Peyer's patch (tissue), 4 donors: ENCODE measurements at places on chromosomes 11 and 22. TPM values are rescaled to one million over a fixed set of nuclear protein-coding genes. Genes with fewer than 3 reads are reported as not detected.

- no peak for DNase-seq
These were observed 42.3 kb upstream of the DDI1 start for GRCh38 chr11:103994094-103994493.

- no peak for DNase-seq
These were observed 18.2 kb downstream of the C11orf91 start for GRCh38 chr11:33682446-33682845.

- DNase-seq = peak; percentile 58
These were observed 24.1 kb downstream of the GRAMD1B start for GRCh38 chr11:123454060-123454651.

DNA sequence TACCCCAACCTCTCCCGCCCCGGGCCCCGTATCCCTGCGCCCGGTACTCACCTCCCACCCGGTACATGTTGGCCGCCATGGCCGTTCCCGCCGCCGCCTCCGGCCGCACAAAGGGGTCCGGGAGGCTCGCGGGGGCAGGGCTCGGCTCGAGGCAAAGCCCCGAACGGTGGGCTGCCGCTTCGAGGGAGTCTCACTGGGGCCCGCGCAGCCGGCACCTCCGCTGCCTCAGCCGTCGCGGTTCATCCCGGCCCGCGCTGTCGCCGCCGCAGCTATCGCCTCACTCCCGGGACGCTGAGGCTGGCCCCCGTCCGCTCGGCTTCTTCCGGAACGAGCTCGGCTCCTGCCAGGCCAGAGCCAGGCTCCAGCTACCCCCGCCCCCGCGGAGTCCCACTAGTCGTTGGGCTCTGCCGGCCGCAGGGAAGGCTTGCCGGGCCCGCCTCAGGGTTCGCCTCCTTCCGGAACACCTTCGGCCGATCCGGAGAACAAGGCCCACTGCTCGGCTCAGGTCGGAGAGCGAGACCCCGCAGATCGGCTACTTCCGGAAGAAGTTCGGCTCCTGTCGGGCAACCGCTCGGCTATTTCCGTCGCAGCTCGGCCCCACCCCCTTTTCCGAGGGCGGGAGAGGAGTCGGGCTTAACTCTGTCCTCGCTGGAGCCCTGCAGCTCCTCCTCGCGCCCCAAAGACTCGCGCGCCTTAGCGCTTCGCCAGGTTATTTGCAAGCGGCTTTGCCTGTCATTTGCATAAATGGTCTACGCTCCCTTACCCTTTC lies at the start of gene MTA2:
MTA2 (minus strand) TSS at position 494 of the 769 bp plus-strand sequence; CDS start at position 79, 415 bp downstream.
- DNase-seq = peak; percentile 99

- no peak for DNase-seq
These were observed 61.5 kb downstream of the SYN3 start for GRCh38 chr22:32996702-32997101.

- no peak for DNase-seq
These were observed 140.7 kb downstream of the NXPE2 start for GRCh38 chr11:114819028-114819427.

DNA sequence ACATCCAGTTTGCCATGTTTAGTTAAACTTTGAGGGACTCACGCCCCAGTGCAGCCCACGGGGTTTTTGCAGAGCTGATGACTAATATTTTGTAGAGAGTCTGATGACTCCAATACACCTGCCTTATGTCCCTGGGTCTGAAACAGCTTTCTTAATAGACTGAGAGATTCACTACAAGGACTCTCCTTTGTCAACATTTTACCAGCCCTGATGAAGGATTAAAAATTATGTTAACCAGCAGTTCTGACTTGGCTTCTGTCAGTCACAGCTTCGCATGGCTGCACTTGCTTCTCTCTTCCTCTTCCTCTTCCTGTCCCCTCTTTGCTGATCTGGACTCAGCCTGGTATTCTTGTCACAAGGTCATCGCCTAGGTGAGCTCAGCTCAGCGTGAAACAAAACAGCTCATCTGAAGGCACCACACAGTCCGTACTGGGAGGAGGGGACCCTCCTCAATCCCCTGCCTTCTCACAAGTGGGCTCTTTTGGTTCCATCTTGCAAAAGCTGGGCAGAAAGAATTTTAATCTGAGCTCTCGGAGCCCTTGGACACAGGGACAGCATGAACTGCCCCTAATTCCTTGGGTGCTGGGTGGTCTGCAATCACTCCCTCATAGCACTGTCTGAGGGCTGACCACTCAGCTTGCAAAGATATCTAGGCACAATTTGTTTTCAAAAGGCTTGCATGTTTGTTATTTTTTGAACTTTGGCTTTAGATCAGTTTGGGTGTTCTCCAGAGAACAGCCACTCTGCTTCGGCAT lies 38.1 kb upstream of the POU2AF1 start:
- DNase-seq = no peak

- DNase-seq = no peak
These were observed 48.0 kb downstream of the KDM2A start for GRCh38 chr11:67167091-67167490.

Gene USP35
- 13.0 TPM for total RNA-seq

Gene GLYAT
- total RNA-seq = not detected

Gene PIWIL4
- 5.0 TPM for total RNA-seq

Gene TMPRSS13
- total RNA-seq = not detected

Gene KCNE3
- 62.7 TPM for total RNA-seq

DNA sequence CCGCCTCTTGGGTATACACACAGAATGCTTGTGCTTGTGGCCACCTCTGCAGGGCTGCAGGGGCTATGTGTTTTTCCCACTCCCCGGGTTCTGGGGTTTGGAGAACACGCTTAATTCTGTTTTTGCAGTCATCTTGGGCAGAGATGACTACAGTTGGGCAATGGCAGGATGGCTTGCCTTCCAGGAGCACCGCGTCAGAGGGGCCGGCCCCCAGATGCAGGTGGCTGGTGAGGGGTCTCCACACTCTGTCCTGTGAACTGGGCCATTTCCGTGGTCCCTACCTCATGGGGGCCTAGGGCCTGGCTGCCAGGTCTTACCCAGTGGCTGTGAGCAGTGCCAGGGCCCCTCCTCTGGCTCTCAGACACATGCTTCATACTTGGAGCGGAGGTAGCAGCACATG lies 68.3 kb downstream of the CTTN start:
- DNase-seq = no peak

Gene CSRP3
- total RNA-seq = not detected

- DNase-seq = peak; percentile 44
These were observed 6.1 kb downstream of the MUC5B start for GRCh38 chr11:1228921-1229451.

Gene TCIRG1
- total RNA-seq = 586 TPM

DNA sequence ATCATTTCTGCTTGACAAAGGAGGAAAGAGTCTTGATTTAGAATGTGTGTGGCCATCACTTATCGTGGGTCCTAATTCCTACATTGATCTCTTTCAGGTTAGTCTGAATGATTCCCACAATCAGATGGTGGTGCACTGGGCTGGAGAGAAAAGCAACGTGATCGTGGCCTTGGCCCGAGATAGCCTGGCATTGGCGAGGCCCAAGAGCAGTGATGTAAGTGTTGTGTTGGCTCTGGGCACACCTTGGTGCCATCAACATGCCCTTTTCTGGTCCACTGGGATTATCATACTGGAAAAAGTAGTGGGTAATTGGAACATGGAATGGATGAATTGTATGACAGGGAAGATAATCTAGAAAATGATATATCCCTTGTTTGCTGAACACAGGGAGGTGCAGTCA lies 17.1 kb upstream of the SORL1-AS1 start:
- no peak for DNase-seq

- DNase-seq = no peak
These were observed 30.4 kb upstream of the CD5 start for GRCh38 chr11:61071913-61072312.

GRCh38 chr11:30868626-30869081 lies 282.5 kb upstream of the MPPED2 start:
- no peak for DNase-seq

DNA sequence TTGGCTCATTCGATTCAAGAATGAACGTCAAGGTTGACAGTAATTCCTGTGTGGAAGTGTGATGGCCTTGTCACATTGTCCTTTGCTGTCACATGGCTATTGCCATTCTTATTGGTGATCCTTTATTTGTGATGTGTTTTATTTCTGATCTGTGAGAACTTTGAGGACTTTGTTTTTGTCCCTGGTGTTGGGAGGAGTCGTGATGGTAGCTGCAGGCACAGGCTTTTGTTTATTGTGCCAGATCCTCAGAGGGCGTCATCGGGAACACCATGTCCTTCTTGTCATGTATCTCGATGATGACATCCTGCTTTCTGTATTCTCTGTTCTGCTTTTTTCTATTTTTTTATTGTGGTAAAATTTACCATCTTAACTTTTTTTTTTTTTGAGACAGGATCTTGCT lies 5.6 kb downstream of the PICK1 start:
- no peak for DNase-seq

Gene RTN4RL2
- 1.2 TPM for total RNA-seq

Gene HBD
- total RNA-seq = not detected

Gene OR10A2
- not detected for total RNA-seq

- no peak for DNase-seq
These were observed 508.1 kb downstream of the TMEM135 start for GRCh38 chr11:87545858-87546257.

DNA sequence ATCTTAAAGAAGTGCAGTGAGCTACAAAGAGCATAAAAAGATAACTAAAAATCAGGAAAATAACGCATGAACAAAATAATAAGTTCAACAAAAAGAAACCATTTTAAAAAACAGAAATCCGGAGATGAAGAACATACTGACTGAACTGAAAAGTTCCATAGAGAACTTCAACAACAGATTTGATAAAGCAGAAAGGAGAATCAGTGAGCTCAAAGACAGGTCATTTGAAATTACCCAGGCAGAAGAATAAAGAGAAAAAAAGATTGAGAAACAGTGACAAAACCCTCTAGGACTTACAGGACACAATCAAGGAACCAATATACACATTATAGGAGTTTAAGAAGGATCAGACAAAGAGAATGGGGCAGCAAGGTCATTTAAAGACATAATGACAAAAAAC lies 334.3 kb downstream of the NTM start:
- DNase-seq = no peak

DNA sequence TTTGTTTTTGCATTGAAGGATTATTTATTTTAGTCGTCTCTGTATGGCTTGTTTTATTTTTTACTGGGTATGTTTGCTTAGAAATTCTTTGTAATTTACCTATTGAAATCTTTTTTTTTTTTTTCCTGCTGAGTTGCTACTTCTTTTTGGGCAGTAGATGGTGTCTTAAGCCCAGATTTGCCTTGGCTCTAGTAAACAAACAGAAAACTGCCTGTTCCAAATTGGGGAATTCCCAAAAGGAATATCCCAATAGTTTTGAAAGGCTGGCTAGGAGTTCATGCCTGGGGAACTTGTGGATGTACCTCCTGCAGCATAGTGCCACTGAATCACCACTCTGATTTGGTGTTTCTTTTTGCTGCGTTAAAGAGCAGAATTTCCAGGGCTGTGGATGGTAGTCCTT lies 17.7 kb downstream of the PAMR1 start:
- no peak for DNase-seq

- no peak for DNase-seq
These were observed 47.2 kb downstream of the CHRDL2 start for GRCh38 chr11:74683941-74684481.

GRCh38 chr22:42880815-42881214 lies 23.7 kb upstream of the ARFGAP3 start:
- DNase-seq = no peak

Gene DDTL
- 6.3 TPM for total RNA-seq

Gene CDKN1C
- total RNA-seq = 8.7 TPM

Gene ANAPC15
- 56.1 TPM for total RNA-seq

Gene PLEKHA7
- total RNA-seq = 129 TPM

Gene PRRG4
- 16.1 TPM for total RNA-seq

GRCh38 chr11:28209906-28210305 lies 101.7 kb downstream of the METTL15 start:
- DNase-seq = no peak

DNA sequence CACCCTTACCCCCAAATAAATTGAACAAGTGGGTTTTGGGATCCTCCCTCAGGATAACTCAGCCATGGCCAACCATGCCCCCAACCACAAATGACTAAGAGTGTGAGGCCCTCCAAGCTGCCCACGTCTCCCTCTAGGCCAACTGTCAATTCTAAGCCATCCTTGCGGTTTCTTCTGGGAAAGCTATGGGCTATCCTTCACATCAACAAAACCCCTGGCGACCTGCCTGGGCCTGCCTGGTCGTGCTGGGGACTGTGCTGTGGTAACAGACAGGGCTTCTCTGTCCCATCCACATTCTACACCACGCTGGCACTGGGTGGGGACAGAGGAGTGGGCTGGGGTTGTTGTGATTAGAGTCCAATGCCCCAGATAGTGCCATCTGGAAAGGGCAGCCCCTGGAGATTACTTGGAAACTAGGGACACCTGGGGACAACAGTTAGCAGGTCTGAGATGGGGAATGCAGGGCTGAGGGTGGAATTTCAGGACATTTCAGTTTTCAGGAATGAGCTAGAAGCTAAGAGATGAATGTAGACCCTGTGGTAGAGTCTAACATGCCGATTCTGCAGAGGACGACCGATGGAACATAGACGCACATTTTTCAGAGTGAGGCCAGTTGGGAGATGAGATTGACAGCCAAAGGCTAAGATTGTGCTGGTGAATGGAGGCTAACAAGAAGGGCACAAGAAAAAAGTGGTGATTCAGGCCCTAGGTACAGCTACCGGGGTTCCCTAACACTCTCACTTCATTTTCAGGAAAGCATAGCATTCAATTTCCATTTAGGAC lies 131.9 kb downstream of the RASSF10 start:
- DNase-seq = no peak

GRCh38 chr11:10605941-10606381 lies 37.5 kb upstream of the LYVE1 start:
- peak; percentile 59 for DNase-seq

- DNase-seq = no peak
These were observed 661.7 kb downstream of the DLG2 start for GRCh38 chr11:84965484-84965883.

Gene FOLH1
- not detected for total RNA-seq

Gene LRP4
- 62.5 TPM for total RNA-seq

Gene C1QTNF4
- total RNA-seq = 4.4 TPM

Gene B3GAT1
- total RNA-seq = 3.3 TPM

- DNase-seq = no peak
These were observed 56.2 kb downstream of the YAP1 start for GRCh38 chr11:102166175-102167064.

Gene PLAAT5
- not detected for total RNA-seq

- DNase-seq = no peak
These were observed 115.5 kb upstream of the CCDC90B start for GRCh38 chr11:83401506-83402225.

- no peak for DNase-seq
These were observed 2.9 kb upstream of the E2F8 start for GRCh38 chr11:19243613-19244012.

GRCh38 chr11:71268706-71269321 lies 16.4 kb upstream of the SHANK2 start:
- no peak for DNase-seq

Gene CCDC81
- not detected for total RNA-seq

Gene TEAD1
- total RNA-seq = 34.5 TPM

Gene C11orf86
- 439 TPM for total RNA-seq

GRCh38 chr11:109552376-109552775 lies 130.4 kb downstream of the C11orf87 start:
- no peak for DNase-seq

Gene ENTHD1
- not detected for total RNA-seq

GRCh38 chr22:29190051-29190450 lies 15.6 kb upstream of the EMID1 start:
- no peak for DNase-seq

Gene MYBPC3
- not detected for total RNA-seq
